ENCODE measurements at places on chromosomes 5 and 9.

DNA sequence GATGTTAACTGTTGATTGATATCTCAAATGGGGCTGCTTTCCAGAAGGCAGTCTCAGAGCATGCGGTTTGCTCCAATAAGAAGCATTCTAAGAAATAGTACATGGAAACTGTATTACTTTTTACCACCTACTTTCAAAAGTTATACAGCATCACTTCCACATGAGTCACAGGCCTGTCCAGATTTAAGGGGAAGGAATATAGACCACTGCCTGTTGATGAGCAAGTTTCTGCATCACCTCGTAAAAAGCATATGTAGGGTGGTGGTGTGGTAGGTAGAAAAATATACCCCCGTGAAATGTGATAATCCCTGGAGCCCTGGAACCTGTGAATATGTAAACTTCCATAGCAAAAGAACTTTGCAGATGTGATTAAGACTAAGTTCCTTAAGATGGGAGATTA, 816.6 kb upstream of the CDH6 start:
- no peak for DNase-seq

- DNase-seq: no peak
Observed at GRCh38 chr9:88821033-88821745, 170.1 kb upstream of the S1PR3 start.

DNA sequence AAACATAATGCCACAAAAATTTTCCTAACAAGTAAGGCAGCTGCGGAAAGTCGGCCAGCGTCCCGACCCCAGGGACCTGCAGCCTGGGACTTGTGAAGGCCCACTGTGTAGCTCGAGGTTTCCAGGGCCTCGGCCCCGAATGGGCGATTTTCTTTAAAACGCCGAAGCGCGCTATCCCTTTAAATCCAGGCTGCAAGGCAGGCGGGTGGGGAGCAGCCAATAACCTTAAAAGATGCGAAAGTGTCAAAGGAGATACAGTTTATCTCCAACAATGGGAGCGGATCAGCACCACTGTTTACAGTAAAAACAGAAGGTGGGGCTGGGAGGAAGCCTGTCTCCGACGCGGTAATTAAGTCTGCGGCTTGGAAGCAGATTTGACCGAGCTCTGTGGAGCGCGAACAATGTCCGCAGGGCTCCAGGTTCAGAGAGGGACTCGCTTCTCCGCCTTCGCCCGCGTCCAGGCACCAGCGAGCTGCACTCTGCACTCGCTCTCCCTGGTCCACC, 1.7 kb upstream of the ZSWIM6 start:
- peak; percentile 73 for DNase-seq

DNA sequence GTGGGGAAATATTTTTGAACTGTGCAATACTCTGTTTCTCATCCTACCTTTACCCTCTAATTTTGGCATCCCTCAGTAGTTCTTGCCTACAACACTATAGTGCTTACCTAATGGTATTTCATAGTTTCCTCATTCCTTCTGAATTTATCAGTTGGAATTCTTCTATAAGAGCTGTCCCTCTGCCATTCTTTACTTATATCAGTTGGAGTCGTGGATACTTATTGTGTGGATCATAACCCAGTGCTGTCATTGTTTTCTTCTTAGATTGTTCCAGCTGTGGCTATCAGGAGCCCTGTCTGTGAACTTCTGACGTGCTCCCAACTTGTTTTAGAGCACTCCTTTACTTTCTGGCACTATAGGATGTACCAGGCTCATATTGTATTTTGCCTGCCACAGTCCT, 146.1 kb upstream of the OTULINL start:
- DNase-seq: no peak

GRCh38 chr9:91867740-91868139, 82.3 kb downstream of the ROR2 start:
- no peak for DNase-seq

GRCh38 chr5:53825016-53825415, 264.6 kb downstream of the NDUFS4 start:
- no peak for DNase-seq

DNA sequence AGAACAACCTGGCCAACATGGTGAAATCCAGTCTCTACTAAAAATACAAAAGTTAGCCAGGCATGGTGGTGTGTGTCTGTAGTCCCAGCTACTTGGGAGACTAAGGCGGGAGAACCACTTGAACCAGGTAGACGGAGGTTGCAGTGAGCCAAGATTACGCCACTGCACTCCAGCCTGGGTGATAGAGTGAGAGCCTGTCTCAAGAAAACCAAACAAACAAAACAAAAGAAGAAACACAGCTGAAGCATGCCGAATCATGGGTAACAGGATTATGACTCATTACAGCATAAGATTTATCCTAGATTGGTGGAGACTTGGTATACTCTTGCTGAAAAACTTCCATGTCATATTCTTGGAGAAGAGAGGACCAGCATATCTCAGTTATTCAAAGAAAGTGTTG, 236.7 kb upstream of the CCNH start:
- DNase-seq: no peak

DNA sequence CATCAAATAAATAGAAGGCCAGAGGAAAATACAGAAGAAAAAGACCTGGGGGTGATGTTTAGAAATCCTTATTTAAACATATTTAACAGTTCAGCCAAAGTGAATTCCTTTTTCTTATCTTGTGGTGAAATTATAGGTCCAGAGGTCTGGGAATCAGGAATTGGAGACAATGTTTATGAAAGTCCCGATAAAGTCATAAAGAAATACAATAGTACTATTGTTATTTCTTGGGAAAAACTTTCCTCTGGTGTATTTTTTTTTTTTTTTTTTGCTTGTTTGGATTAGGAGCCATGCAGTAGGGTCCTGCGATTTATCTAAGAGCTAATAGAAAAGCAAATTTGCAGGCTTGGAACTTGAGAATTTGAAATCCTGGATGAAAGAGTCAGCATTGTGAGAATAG, 426 bp downstream of the C7 start:
- DNase-seq: no peak

DNA sequence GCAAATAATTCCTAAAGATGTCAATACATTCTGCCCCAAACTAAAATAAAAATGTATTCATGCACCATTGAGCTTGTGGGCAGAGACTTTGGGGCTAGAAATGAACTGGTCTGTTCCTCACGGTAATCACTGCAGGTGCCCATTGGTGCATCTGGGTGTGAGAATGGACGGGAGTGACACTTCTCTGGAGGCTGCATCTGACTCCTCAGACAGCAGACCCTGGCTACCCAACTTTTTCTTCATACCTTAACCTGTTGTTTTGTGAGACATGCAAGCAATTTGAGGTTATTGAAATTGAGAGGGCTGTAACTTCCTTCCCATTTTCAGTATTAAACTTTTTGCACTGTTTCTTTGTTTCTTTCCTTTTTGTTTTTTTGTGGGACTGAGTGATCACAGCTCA, 333.4 kb downstream of the ICE1 start:
- DNase-seq: no peak

All from right forelimb (tissue), 1 donor.